ENCODE measurements at places on chromosomes 12 and 14. TPM values are rescaled to one million over a fixed set of nuclear protein-coding genes. Genes with fewer than 3 reads are reported as not detected.

GRCh38 chr12:117046011-117046369 is 53.2 kb downstream of the TESC start:
- no peak for DNase-seq

- DNase-seq: no peak
These were observed 948.1 kb downstream of the NRXN3 start for GRCh38 chr14:79118291-79118690.

The C12orf60 gene
- 4.5 TPM for total RNA-seq

DNA sequence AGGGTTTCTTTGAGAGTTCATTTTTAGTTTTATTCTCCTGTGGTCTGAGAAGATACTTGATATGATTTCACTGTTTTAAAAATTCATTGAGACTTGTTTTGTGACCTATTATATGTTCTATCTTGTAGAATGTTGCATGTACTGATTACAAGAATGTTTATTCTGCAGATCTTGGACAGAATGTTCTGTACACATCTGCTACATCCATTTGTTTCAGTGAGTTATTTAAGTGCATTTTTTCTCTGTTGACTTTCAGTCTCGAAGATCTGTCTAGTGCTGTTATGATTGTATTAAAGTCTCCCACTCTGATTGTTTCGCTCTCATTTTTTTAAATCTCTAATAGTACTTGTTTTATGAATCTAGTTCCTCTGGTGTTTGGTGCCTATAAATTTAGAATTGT is 1319.8 kb downstream of the TMEM121 start:
- no peak for DNase-seq

GRCh38 chr12:26749781-26750180 is 83.2 kb downstream of the ITPR2 start:
- no peak for DNase-seq

The MMP14 gene
- total RNA-seq: 158 TPM

DNA sequence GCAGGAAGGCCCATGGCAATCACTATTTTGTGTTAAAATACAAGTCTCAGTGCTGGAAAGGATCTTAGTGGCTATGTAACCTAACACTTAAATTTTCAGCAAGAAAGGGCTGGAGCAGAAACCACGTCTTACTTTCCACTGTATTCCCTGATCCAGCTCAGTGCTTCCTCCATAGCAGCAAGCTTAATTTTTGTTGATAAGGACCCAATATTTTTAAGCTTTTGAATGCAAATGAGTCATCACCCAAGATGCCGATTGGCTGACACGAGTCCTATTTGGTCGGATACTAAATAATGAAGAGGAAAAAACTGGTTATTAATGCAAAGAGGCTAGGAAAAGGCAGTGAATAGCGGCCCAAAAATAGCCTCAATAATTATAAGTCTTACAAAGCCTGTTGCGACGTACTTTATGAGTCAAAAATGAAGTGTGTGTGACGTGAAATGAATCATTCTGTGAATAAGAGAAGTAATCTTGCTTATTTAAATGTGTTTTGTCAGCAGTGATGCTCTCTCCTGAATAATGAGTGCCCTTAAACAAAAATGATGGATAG is 46.9 kb upstream of the IGF1 start:
- DNase-seq: no peak

DNA sequence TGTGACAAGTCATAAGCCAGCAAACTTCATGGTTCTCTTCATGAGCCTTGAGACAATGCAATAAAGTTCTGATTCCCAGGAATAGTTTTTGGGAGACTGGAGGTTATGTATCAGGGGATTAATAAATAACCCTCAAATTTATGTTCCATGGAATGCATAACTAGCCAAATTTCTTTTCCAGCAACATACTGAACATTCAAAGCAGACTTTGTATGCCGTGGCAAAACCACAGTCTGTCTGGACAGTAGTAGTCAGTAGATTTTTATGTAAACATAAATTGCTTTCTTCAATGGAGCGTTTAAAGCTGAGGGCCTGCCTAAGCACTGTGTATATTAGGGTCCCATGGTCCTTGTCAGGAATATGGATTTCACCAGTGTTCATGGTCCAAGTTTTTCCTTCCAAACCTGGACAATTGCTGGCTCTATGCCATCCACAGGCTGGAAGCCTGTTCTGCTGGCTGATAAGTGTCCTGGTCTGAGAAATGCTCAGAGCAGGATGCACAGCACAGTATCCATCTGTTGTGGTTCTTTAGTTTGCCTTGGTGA is 144.9 kb downstream of the SRGAP1 start:
- DNase-seq: no peak

DNA sequence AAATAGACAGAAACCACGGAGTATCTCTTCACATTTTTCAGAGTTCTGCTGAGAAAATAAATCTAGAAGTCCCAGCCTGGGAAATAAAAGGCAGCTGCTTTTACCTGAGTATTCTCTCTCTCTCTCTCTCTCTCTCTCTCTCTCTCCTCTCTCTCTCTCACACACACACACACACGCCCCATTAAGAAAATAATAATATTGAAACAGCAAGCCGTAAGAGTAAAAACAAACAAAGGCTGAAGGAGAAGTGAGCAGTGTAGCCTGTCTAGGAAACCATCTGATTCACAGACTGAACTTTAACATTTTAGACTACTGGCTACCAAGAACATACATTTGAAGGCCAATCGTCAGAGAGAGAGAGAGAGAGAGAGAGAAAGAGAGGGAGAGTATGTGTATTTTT is 8.4 kb downstream of the PTHLH start:
- DNase-seq: no peak

DNA sequence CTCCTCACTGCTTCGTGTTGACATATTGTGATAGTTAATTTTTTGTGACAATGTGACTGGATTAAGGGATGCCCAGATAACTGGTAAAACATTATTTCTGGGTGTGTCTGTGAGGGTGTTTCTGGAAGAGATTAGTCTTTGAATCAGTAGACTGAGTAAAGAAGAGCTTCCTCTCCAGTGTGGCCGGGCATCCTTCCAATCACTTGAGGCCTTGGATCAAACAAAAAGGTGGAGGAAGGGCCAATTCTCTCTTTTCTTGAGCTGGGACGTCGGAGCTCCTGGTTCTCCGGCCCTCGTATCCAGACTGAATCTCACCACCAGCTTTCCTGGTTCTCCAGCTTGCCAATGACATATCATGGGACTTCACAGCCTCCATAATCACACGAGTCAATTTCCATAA is 240.4 kb downstream of the CHST11 start:
- no peak for DNase-seq

DNA sequence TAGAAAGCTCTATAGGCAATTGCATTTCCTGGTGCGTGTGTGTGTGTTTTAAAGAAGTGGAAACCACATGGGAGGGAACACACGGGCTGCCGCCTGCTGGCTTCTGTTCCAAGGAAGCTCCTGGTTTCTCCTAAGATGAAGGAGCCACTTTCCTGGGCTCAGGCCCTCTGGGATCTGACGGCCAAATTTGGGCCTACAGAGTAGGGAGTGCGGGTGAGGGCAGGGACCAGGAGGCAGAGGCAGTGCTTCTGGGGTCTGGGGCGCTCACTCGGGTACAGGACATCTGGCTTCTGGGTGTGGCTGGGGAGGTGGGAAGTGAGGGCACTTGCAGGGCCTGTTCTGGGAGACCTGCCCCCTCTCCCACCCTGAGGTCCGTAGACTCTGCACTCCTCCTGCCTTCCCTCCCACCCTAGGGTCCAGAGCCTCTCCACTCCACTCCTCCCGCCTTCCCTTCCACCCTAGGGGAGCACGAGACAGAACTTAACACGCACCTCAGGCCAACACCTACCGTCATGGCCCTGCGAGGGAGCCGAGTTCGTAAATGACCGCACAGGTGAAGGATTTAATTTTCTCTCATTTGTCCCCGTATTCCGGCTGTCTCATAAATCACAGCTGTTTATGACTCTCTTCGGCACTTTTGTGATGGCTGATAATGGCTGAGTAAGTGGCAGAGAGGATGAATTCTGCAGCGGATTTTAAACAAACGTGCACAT is 127.7 kb downstream of the KIF26A start:
- DNase-seq: no peak

GRCh38 chr12:25186788-25187402 is 8.1 kb downstream of the DNAI7 start:
- DNase-seq: peak; percentile 56

The EP400 gene
- 4.2 TPM for total RNA-seq

The OVCH1 gene
- total RNA-seq: not detected

The GZMB gene
- total RNA-seq: not detected

DNA sequence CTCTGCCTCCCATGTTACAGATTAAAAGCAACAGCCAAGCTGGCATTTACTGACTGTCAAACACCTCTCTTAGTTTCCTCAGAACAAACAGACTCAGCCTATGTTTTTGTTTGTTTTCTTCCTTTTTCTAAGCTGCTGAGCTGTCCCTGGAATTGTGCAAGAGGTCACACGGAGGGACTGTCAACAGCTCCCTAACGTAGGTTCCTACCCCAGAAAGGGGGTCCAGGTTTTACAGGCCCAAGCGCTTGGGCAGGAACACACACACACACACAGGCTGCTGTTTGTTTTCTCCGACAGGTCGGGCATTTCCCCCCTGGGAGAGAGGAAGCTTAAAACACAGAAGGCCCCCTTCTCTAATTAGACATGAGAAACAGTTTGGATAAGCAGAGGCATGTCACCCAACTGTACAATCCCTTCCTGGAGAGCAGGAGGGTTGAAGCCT is 739.6 kb upstream of the TBX3 start:
- DNase-seq: no peak

GRCh38 chr12:54585243-54585642 is 3.2 kb downstream of the PPP1R1A start:
- DNase-seq: no peak

DNA sequence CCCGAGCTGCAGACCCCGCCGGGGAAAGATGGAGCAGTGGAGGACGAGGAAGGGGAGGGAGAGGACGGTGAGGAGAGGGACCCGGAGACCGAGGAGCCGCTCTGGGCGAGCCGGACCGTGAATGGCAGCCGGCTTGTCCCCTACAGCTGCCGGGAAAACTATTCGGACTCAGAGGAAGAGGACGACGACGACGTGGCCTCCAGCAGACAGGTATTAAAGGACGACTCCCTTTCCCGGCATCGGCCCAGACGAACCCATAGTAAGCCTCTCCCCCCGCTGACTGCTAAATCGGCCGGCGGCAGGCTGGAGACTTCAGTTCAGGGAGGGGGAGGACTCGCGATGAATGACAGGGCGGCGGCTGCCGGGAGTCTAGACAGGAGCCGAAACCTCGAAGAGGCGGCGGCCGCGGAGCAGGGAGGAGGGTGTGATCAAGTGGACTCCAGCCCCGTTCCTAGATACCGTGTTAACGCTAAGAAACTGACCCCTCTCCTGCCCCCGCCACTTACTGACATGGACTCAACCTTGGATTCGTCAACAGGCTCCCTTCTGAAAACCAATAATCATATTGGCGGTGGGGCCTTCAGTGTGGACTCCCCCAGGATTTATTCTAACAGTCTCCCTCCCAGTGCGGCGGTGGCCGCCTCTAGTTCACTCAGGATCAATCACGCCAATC is 962 bp downstream of the LEMD3 start:
- DNase-seq: peak; percentile 74

GRCh38 chr14:52661314-52661713 is 34.0 kb downstream of the ERO1A start:
- DNase-seq: no peak

The SFSWAP gene
- 29.2 TPM for total RNA-seq

- no peak for DNase-seq
These were observed 30.6 kb upstream of the EID3 start for GRCh38 chr12:104272938-104273337.

DNA sequence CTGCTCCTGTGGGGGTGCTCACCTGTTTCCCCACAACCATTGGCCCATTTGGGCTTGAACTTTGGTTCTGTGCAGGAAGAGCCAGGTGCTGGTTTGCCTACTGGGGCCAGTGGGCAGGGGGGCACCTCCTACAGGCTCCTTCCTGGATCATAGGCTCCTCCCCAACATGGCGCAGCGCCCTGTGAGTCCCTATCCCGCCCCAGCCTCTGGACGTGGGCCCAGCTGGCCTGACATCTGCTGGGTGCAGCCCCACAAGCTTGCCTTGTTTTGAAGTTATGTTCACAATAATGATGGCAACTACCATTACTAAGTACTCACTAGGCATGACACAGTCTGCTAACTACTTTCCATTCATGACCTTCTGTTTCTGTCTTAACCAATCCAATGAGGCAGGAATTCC is 147.8 kb downstream of the RBM19 start:
- DNase-seq: no peak

The PDE3A gene
- total RNA-seq: 0.17 TPM

The OR4E1 gene
- not detected for total RNA-seq

The PLEKHH1 gene
- total RNA-seq: 3.3 TPM

- DNase-seq: no peak
These were observed 27.6 kb downstream of the ZFYVE1 start for GRCh38 chr14:72999316-72999715.

- no peak for DNase-seq
These were observed 174.8 kb upstream of the AVPR1A start for GRCh38 chr12:63325757-63326156.

DNA sequence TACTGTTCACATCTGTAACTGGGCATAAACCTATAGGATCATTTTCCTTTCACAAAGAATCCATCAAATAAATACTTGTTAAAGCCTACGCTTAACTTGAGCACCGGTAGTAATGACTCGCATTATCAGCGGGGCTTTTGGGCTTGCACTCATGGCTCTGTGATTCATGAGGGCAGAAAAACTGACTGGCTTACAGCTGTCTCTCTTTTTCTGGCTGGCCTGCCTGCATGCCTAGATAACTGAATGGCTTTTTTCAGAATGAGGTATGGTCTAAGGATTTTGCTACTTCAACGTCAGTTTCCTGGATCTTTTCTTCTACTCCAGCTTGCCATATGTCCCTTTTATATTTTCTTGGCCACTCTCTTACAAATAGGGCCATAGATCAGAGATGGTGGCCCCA is 531.1 kb downstream of the NRXN3 start:
- no peak for DNase-seq

DNA sequence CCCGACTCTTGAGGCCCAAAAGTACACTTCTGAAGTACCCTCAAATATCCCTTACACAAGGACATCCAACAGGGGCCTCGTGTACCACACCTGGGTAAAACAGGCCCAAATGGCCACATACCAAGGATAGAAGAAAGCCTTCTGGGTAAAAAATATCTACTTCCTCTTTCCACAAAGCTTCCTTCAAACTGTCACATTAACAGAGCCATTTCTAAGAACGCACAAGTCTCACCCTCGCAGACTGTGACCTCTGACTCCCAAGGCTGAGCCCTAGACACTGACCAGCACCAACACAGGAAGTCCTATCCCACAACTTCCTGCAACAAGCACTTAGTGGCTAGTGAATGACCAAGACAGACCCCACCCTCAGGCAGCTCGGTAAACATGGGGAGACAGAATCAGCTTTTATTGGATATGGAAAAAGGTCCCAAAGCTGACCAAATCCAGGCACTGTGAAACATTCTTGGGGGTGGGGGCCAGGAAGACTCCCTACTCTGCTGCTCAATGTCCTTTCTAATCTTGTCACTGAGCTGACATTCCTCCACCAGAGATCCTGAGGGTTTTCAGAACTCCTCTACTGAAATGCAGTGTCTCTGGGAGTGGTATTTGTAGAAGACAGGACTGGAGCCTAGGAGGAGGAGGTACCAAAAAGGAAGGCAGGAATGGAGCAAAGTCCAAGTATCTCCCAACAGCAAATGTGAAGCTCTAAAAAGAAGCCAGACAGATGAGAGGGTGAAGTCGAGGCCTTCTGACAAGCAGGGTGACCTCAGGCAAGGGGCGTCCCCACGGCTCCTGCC is 15.9 kb downstream of the KCTD10 start:
- DNase-seq: peak; percentile 60

Data from Daoy (cell line).